Pancreas (tissue), 10 donors: ENCODE measurements at places on chromosomes 4 and X. TPM values are rescaled to one million over a fixed set of nuclear protein-coding genes. Genes with fewer than 3 reads are reported as not detected.

Gene HELT
- not detected for total RNA-seq

Gene PPEF2
- total RNA-seq = not detected

Gene SPANXA2
- total RNA-seq = not detected

DNA sequence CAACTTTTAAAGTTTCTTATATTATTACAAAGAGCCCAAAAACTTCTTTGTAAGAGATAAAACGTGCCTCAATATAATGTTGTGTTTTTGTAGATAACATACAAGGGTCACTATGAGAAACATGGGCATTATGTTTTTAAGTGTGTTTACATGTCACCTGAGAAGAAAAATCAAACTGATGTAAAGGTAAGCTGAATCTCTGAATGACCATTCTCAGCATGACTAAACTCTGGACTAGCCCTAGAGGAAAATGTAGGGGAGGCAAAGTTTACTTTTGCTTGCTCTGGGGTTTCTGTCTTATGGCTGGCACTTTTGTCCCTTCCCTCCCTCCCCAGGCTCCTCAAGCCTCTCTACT, 6.8 kb downstream of the MEPE start:
- no peak for DNase-seq

DNA sequence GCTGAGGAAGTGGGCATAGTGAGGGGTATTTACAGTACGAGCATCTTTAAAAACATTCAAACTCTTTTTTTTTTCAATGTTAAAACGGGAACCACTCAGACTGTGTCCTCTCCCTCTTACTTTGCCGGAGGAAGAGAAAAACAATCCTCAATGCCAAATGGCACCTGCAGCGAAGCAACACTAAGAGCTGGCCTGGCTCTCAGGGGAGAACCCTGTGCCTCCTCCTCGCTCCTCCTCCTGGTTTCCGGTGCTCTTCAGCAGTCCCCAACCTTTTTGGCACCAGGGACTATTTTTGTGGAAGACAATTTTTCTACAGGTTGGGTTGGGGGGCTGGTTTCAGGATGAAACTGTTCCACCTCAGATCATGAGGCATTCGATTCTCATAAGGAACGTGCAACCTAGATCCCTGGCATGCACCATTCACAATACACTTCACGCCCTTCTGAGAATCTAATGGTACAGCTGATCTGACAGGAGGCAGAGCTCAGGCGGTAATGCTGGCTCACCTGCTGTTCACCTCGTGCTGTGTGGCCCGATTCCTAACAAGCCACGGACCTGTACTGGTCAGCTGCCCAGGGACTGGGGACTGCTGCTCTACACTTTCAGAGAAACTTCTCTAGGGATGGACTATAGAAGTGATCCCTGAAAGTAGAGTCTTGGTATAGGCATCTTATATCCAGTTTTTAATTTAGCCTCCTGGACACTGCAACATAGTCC, 404.1 kb downstream of the RAPGEF2 start:
- no peak for DNase-seq

GRCh38 chrX:267771-268261, 13.4 kb upstream of the PLCXD1 start:
- DNase-seq = no peak

DNA sequence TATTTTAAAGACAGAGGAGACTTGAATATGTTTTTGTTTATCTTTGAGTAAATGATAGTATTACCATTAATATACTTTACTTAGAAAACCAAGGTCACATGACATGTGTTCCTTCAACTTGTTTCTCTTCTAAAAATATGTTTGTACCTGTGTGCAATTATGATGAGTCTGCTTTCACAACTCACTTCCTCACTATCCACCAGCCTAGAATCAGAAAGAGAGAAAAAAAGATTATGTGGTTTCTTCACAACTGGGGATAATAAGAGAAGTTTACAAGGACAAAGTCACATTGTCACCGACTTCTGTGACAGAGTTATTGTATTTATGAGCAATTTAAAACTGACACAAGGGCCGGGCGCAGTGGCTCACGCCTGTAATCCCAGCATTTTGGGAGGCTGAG, 1112.1 kb downstream of the RPA4 start:
- DNase-seq = no peak

DNA sequence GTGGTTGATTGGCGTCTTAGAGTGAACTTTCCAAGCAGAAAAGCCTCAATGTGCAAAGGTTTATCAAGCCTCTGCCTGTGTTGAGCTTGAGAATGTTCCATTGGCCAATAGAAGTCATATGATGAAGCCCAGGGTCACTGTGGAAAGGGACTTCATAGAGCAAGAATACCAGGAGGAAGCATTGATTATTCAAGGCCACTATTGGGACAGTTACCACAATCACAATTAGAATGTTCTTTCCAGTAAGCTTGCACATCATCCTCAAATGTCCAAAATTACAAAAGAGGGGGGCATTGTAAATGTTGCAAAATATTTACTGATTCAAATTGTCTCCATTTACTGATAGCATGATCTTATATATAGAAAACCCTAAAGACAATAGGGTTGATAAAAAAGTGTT, 32.9 kb upstream of the NDP start:
- DNase-seq = no peak

- DNase-seq = no peak
Measured at GRCh38 chrX:150361070-150361776, 1.9 kb upstream of the MAMLD1 start.

DNA sequence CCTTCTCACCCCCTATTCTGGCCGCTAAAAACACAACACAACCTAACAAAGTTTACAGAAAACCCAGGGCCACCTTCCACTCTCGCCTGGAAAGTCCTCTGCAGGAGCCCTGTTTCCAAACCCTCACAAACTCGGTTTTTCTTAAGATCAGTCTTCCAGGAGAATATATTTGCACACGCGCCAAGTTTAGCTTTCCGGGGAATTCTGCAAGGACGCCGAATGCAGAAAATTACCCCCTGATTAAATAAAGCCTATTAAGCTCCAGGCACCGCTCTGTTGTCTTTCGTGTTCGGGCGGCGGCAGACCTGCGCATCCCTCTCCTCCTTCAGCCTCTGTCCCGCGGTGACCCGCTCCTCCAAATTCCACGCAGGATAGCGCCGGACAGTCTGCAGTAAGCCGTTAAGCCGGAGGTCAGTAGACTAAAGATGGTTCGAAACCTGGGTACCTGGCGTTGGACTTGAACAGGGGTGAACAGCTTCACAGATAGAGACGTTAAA, 5.0 kb downstream of the MSX1 start:
- DNase-seq = no peak

DNA sequence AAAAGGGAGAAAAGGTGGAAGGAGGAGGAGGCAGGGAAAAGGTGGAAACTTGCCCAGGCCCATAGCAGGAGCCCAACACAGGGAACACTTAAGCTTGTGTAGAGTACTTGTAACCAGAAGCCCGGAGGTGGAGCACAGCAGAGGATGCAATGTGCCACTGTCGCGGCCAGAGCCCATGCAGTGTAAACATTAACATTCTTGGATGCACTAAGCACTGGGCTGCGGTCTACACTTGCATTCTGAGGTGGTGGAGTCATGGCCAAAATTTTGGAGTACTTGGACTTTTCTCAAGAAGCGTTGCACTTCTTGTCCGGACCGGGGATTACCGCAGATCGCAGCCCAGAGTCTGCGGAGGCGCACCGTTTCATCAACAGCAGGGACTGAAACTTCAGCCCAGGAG, 4.5 kb upstream of the RHOXF1 start:
- no peak for DNase-seq

DNA sequence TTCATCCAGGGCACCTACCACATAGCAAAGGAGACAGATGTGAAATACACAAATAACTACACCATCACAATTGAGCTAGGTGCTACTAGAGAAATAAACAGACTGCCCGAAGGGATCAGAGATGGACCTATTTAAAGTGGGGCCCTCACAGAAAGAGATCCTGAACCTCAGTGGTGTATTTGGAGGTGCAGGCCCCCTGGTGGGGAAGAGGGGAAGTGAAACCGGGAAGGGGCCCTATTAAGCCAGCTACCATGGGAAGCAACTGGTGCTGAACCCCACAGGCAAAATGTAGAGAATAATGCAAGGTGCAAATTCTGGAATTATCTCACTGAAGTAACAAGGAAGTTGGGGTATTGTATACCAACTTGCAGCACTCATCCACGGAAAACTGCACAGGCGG, 78.6 kb upstream of the FAM9A start:
- DNase-seq = no peak

DNA sequence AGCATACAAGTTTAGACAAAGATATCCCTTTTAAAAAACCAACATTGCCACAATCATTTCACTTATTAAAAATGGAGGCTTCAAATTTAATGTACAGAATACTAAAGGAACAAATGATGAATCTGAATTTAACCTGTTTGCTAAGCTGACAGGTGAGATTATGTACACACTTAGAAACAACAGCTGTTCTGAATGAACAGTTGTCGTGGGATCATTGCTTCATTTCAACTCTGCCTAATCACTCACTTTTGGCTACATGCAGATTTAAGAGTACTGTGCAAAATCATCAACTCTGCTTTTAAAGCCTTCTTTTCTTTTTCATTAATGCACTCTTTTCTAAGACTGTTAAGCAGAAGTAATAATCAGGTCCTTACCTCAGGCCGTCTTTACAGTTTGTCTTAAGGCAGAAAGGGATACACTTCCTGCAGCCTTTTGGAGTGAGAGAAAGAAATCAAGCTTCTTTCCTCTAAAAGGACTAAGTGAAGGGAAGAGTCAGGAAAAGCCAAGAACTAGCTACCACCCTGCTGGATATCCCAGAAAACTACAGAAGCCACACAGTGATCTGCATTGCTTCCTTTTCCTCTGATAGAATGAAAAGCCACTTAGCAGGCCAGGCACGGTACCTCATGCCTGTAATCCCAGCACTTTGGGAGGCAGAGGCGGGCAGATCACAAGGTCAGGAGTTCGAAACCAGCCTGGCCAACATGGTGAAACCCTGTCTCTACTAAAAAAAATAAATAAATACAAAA, 54.7 kb upstream of the NPNT start:
- no peak for DNase-seq

- DNase-seq = no peak
Measured at GRCh38 chrX:38326086-38326485, 1.2 kb downstream of the RPGR start.

- DNase-seq = no peak
Measured at GRCh38 chr4:37188100-37188499, 56.4 kb upstream of the NWD2 start.

- DNase-seq = no peak
Measured at GRCh38 chr4:120228086-120228485, 161.4 kb upstream of the MAD2L1 start.

- no peak for DNase-seq
Measured at GRCh38 chr4:62194342-62194741, 994.2 kb downstream of the ADGRL3 start.

DNA sequence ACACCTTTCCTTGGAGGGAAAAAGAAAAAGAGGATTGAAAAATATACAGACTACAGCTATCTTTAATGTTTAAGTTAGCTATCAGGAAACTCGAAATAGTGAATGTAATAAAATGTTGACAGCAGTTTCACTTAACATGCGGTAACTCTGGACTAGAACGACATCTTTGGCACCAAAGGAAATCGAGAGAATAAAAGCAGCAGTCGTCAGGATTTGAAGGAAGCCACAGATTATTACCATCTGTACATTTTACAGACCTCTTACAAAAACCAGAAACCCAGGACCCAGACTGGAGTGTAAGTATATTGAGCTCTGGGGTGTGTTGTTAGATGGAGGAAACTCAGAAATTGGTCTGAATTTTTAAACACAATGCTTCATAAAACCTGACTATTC, 51.6 kb upstream of the STOX2 start:
- DNase-seq = no peak

DNA sequence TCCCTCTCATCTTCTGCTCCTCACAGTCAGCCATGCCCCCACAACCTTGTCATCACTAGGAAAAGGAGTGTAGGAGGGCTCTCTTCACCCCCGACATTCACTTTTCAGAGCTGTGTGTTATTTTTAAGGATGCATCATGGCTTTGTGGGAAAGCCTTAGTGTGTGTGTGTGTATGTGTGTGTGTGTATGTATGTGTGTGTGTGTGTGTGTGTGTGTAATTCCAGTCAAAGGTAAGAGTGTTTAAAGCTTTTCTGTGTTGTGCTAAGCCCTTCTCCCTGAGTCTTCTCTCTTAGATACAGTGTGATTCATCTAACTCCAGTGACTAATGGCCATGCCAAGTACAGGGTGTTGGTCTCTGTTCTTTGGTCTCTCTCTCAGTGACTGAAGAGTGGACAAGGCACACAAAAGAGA, 76.6 kb downstream of the CHIC2 start:
- DNase-seq = no peak
